Activated naive CD4-positive, alpha-beta T cell treated with anti-CD3 and anti-CD28 coated beads for 36 hours (primary cell): ENCODE measurements at places on chromosomes 4 and X.

- DNase-seq: no peak
Measured at GRCh38 chr4:71460371-71460770, 121.6 kb downstream of the SLC4A4 start.

GRCh38 chr4:172202480-172203076 lies 389.4 kb downstream of the GALNTL6 start:
- DNase-seq: no peak

DNA sequence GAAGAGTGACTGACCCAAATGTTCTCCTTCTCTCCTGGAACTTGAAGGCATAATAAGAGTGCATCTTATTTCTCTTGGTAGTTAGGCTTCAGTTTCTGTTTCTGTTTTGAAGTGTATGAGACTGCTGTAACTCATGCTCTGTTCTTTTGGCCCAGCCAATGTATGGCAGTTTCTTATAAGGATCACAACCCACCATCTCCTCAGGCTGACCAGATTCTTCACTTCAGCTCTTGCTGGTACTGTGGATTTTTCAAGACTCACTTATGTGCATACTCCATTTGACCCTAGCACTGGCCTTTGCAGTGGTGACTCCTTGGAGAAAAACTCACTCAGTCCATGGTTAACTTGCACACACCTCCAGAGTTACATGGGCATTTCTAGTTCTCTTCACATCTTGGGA lies 9.6 kb upstream of the YTHDC1 start:
- peak; percentile 19 for DNase-seq

GRCh38 chrX:136386826-136387225 lies 86.1 kb downstream of the ADGRG4 start:
- DNase-seq: no peak

DNA sequence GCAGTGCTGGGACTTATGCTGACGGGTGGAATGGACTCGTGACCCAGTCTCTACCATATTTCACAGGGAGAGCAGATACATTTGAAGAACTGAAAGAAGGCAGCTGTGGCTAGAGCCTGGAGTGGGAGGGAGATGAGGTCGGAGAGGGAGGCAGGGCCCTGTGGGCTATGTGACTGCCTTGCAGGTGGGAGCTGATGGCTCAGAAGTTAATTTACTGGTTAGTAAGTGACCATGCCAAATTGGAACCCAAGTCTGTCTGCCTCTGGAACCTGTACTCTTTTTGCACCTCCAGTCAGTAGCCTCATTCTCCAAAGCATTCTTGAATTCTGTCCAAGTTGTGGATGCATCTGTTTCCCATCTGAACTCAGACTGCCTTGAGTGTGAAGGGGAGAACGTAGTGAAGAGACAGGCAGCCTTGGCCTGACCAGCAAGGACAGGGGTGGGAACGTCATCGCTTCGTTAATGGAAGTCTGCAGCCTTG lies 92.3 kb downstream of the REPS2 start:
- no peak for DNase-seq

DNA sequence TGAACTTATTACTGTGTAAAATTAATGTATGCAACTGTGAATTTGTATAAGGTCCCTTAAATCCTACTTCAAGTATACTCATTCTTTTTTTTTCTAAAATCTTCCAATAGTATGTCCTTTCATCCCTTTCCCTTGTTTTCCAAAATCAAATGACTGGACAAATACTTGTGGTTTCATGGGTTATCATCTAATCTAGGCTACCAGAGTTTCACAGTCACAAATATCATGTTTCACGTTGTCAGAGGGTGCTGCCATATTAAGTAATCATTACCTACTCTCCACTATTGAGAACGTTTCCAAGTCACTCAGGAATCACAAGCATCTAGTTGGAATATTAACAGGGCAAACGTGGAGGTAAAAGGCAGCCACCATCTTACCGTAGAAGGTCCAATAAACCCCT lies 1235.0 kb upstream of the TENM3 start:
- DNase-seq: no peak

- no peak for DNase-seq
Measured at GRCh38 chrX:108285918-108286317, 152.3 kb downstream of the COL4A6 start.

GRCh38 chr4:100288161-100288560 lies 97.9 kb upstream of the DDIT4L start:
- DNase-seq: no peak

DNA sequence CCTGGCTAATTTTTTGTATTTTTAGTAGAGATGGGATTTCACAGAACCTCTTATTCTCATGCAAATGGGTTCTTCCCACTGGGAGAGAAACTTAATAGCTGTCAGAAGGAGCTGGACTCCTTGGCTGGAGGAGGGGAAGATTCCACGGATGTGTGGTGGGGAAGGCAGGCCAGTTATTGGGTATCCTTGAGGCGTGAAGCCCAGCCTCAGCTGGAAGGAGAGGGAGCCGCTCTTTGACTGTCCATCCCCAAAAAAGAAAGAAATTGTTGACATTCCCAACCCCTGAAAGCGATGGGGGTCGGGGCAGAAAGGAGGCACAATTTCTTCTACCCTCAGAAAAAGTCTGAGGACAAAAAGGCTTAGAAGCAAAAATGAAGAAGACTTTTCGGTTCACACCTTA lies 983.1 kb upstream of the PABPC4L start:
- DNase-seq: no peak

- DNase-seq: no peak
Measured at GRCh38 chr4:114161809-114162208, 182.4 kb upstream of the ARSJ start.

DNA sequence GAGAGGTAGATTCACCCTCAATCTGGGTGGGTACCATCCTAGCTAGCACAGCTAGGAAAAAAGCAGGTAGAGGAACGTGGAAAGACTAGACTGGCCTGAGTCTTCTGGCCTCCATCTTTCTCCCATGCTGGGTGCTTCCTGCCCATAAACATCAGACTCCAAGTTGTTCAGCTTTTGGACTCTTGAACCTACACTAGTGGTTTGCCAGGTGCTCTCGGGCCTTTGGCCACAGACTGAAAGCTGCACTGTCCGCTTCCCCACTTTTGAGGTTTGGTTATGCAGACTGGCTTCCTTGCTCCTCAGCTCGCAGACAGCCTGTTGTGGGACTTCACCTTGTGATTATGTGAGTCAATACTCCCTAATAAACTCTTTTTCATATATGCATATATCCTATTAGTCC lies 36.4 kb upstream of the UGT2B4 start:
- DNase-seq: no peak

- DNase-seq: no peak
Measured at GRCh38 chr4:119748853-119749252, 120.2 kb upstream of the PDE5A start.

DNA sequence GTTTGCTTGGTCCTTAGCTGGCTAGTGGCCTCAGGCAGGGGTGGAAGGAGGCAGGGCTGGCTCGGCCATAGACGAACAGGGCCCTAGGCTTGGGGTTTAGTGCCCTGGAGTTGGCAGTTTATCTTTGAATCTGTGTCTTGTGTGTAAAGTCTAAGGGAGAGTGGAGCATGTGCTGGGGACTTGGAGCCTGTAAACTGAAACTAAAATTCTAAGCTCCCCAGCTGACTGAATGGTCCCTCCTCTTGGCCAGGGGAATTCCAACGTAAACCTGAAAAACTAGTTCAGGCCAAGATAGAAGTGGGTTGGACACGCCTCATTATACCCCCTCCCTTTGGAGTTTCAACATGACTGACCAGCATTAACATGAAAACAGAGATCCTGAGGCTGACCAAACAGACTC lies 46.1 kb upstream of the GPR78 start:
- DNase-seq: no peak

- DNase-seq: peak; percentile 41
Measured at GRCh38 chrX:6021316-6022091, 207.2 kb downstream of the NLGN4X start.

DNA sequence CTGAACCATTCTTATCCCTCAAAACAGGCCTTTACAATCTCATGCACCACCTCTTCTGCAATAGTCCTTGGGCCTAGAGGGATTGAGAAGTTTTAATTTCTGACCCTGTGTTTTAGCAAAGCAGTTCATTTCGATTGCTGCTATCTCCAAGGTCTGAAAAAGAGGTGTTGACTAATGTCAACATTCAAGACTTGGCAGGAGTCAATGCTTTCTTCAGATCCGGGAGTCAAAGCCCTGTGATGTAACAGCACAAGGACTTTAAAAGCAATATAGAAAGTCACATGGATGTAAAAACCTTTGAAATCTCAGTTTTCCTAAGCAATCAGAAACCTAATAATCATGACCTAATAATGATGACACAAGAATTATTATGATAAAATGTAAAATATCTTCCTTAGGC lies 133.8 kb downstream of the ADAM29 start:
- DNase-seq: no peak

- DNase-seq: no peak
Measured at GRCh38 chrX:46168254-46168653, 377.0 kb downstream of the ZNF674 start.

GRCh38 chr4:3489451-3489962 lies 26.4 kb downstream of the DOK7 start:
- peak; percentile 30 for DNase-seq

- DNase-seq: no peak
Measured at GRCh38 chrX:97117572-97117971, 233.9 kb downstream of the RPA4 start.

DNA sequence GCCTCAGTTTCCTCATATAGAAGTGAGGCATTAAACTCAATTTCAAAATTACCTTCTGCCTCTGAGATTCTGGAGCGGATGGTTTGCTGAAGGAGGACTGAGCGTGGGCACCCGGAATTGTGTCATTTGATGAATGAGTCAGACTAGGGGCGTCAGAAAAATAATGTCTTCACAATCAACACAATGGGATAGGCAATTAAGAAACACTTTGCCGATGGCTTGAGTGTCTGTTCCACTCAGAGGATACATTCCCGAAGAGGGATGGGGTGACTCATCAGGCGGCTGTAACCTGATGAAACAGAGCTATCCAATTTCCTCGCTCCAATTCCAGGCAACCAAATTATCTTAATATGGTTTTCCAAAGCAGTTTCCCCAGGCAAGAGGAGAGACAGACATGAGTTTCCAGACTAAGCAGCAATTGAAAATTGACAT lies 1.2 kb upstream of the CHRNA9 start:
- no peak for DNase-seq

- DNase-seq: no peak
Measured at GRCh38 chrX:48589482-48590162, 7.7 kb upstream of the WDR13 start.

GRCh38 chr4:107258359-107258758 lies 222.2 kb upstream of the DKK2 start:
- DNase-seq: no peak

DNA sequence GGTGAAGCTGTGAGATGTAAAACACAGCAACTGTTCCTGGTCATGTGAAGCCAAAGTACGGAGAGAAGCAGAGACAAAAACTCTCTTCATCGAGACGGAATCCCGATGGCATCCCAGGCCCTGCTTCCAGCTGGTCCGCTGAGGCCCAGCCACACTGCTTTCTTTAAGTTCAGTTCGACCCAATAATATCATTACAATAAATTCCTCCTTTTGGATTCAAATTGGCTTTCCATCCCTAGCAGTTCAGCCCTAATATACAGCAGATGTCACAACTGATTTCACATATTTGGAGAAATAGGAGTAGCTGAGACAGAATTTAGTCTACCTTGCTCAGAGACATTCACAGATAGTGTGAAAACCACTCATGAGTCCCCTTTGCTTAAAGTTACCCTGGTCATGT lies 98.3 kb upstream of the SPRY1 start:
- DNase-seq: no peak

GRCh38 chr4:142901166-142901662 lies 55.1 kb upstream of the INPP4B start:
- no peak for DNase-seq

GRCh38 chrX:71617742-71618141 lies 569 bp downstream of the CXCR3 start:
- no peak for DNase-seq

DNA sequence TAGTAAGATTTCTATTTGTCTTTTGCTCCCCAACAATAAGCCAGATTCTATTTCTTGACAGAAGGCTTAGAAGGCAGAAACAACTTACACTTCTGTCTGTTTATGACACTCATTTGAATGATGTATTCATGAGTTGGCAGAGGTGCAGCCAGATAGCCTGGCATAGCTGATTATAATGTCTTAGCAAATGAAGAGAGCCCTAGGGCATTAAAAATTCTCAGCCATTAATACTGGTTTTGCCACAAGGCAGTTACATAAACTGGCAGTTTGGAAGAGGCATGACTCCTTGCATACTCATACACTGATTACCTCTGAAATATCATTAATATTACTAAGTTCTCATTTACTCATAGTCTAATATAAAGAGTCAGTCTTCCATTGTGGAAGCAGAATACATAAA lies 728.5 kb upstream of the NDST4 start:
- DNase-seq: no peak

DNA sequence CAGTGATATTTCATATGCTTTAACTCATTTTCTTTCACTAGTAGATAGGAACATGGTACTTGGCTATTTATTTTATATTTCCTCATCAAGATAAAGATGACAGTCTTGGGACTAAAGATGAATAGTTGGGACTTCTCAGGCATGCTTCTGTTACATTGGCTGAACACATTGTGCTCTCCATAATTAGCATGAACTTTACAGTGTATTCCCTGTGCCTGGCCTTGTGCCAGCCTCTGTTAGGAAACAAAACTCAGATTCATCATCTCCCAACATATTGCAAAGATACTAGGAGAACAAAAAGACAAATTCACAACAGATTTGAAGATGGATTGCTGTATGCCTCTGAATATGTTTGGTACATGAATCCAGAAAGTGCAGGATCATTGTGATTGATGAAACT lies 26.4 kb downstream of the GRIA2 start:
- DNase-seq: no peak

GRCh38 chr4:77376788-77377460 lies 219.9 kb downstream of the CCNG2 start:
- no peak for DNase-seq

DNA sequence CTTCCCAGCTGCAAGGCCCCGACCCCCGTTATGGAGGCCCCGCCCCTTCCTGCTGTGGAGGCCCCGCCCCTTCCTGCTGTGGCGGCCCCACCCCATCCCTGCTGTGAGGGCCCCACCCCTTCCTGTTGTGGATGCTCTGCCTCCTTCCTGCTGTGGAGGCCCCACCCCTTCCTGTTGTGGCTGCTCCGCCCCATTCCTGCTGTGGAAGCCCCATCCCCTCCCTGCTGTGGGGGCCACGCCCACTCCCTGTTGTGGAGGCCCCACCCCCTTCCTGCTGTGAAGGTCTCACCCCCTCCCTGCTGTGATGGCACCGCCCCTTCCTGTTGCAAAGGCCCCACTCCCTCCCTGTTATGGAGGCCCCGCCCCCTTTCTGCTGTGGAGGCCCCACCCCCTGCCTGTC lies 104.9 kb upstream of the PSAPL1 start:
- DNase-seq: peak; percentile 70

DNA sequence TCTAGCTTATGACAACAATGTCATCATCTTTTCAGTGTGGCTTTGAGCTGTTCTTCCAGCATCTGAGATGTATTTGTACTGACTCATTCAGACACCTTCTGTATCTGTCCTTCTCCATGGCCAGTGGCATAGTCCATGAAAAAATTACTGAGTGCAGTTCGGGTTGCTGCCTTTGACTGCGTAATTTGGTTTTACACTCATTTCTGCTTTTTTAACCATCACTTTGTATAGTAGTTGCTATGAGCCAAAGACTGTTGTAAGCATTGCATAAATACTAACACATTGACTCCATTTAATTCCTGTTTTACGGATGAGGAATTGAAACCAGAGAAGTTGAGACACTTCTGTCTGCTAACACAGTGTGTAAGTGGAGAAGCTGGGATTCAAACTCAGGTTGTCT lies 190.7 kb upstream of the MID1 start:
- no peak for DNase-seq

GRCh38 chrX:138034136-138034535 lies 468.2 kb downstream of the ZIC3 start:
- DNase-seq: no peak

GRCh38 chr4:188956566-188956965 lies 817.3 kb downstream of the TRIML1 start:
- DNase-seq: no peak
